Activated T-cell treated with anti-CD3 and anti-CD28 coated beads, Interleukin-2, amount 50 U/mL, for 72 hours (primary cell): ENCODE measurements at places on chromosomes 2 and 18.

DNA sequence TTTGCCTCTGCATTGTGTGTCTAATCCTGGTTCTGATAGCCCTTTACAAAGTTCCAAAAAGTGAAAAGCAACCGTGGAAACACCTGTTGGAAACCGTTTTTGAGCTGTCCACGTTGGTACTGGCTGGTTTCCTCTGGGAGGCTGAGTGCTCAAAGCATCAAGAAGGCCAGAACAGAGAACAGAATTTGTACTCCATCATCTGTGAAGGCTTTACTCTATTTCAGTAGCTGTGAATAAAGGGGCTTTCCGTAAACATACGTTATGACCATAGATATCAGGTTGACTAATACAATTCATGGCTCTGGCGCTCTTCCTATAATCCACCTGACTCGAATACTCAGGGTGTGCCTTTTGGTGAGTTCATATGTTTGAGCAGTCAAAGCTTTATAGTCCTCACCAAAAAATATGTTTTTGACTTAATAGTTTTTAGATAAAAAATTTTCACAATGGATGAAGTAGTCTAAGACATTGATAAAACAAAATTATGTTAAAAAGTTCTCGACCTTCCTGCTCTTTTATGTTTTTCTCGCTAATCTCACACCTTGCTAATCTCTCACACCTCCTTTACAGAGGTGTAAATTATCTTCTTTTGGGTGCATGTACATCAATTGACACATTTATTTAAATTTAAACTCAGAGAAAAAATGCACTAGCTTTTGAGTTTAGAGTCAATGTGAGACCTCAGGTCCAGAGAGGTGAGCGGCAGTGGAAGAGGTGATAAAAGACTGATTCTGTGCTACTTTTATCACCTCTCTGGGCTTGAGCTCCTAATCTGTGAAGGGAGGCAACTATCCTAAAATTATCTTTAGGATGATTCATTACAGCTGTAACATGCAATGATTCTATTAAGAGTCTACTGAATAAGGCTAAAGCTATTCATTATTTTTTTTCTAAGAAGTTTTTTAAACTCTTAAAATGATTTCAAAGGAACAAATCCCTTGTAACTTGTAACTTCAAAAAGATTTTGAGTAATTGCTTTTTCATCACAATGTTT is 65.3 kb downstream of the CXCR4 start:
- DNase-seq: peak; percentile 28

DNA sequence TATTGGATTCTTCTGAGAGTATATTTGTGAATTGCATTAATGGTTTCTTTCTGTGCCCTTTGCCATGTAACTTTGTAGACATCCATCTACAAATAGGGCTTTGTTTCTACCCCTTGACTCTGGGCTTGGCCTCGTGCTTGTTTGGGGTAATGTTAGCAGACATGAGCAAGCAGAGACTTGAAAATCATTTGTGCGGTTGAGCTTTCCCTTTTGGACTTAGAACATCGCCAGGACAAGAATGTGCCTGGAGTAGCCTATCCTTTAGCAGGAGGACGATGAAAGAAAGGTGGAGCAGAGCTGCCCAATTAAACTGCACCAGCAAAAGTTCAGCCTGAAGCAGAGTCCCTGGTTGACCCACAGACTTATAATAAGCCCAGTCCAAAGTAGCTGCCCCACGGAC is 785.9 kb downstream of the EPHA4 start:
- DNase-seq: no peak

GRCh38 chr2:63790906-63791305 is 50.8 kb upstream of the UGP2 start:
- DNase-seq: no peak

- no peak for DNase-seq
Measured at GRCh38 chr18:46079336-46079735, 7.3 kb upstream of the PSTPIP2 start.

- peak; percentile 38 for DNase-seq
Measured at GRCh38 chr2:227462462-227462951, 9.4 kb upstream of the AGFG1 start.

DNA sequence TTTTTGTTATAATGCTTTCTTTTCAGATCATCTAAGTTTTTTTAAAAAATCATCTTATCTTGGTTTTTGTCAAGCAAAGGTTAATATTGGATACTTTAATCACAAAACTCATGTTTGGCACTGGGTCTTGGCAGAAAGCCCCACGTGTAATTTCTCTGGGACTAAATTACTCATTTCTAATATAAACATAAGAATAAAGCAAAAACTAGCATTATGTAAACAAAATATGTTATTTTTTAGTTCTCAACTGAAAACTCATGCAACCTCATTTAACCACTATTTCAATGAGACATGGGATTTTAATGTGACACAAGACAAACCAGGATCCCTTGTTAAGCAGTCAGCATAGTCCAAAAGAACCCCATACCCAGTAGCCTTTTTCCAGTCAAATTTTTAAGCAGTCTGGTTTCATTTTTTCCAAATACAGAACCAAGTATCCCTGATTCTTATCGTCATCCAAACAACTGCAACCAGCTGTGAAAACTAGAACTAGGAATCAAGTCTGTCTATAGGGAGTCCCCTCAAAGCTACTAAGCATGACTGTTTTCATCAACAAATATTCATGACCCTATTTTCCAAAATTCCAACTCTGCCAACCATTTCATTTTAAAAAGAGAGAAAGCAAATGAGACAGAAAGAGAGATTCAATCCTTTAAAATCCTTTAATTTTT is 27.1 kb downstream of the PID1 start:
- no peak for DNase-seq

DNA sequence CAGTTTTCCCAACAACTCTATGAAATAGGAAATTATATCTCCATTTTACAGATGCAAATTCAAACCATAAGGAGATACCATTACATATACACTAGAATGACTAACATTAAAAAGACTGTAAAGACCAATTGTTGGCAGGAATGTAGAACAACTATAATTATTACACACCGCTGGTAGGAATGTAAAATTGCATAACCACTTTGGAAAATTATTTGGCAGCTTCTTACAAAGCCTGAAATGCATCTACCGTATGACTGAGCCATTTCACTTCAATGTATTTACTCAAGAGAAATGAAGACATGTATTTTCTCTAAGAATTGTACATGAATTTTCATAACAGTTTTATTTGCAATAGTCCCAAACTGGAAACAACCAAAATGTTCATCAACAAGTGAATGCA is 189.1 kb upstream of the BCL2L11 start:
- no peak for DNase-seq

DNA sequence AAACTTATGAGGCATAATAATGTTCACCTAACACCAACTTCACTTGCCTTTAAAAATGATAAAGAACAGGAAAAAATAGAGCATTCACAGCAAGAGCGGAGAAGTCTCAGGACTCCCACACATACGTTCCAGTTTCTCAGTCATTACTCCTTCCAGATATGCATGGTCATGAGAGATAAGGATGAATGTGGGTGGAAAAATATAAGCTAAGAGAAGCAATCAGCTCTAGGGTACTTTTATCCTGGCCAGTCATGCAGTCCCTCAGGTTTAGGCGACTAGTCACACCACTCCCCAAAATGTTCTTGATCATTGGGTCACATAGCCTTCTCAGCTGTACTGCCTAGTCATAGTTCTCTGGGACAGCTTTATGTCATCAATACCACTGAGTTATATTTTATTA is 29.2 kb upstream of the CCDC178 start:
- no peak for DNase-seq

- no peak for DNase-seq
Measured at GRCh38 chr2:238904716-238905115, 56.8 kb downstream of the TWIST2 start.

DNA sequence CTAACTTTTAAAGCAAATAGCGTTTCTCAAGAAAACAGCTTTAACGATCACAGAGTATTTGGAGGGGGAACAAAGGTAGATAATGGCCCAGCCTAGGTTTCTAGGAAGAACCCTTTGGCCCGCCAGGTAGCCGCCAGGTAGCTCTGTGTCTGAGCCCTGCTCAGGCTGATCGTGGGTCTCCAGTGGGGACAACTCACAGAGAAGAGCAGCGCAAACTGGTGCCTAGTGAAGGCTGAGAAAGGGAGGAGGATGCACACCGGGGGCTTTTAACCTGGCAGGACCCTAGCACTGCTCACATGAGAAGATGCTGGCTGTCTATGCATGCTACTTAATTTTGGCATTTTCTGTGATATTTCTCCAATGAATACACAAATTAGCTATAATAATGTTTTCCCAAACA is 5.8 kb downstream of the NGEF start:
- no peak for DNase-seq

DNA sequence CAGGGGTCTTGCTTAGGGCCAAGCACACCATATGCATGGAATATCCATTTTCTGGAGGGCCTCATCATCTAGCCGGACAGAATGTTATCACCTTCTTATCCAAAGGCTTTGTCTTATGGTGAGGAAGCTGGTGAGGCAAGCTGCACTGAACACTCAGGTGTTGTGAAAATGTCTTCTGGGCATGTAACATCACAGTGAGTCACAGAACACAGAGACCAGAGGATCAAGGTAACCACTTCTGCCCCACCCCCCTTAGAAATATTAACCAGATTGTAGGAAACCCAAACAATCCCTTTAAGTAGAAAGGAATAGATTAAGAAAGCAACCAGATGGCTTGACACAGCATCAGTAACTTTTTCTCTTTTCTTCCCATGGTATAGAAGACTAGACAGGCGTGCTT is 51.1 kb downstream of the MYO5B start:
- no peak for DNase-seq

- DNase-seq: no peak
Measured at GRCh38 chr2:67216881-67217280, 180.3 kb upstream of the ETAA1 start.

GRCh38 chr2:129491308-129491707 is 488.2 kb upstream of the RAB6C start:
- DNase-seq: no peak

DNA sequence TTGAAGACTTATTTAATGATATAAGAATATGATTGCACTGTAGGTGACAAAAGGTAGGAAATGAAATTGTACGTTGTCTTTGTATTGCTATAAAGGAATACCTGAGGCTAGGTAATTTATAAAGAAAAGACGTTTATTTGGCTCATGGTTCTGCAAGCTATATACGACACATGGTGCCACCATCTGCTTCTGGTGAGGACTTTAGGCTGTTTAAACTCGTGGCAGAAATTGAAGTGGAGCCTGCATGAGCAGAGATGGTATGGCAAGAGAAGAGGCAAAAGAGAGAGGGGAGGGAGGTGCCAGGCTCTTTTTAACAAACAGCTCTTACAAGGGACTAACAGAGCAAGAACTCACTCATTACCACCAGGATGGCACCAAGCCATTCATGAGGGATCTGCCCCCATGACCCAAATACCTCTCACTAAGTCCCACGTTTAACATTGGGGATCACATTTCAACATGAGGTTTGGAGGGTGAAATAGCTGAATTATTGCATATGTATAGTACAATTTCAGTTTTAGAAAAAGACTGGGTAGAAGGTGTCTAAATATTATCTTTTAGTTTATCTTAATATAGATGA is 86.8 kb downstream of the GULP1 start:
- DNase-seq: no peak

- no peak for DNase-seq
Measured at GRCh38 chr2:5330961-5331360, 361.2 kb upstream of the SOX11 start.

- DNase-seq: no peak
Measured at GRCh38 chr2:42498497-42498896, 4.7 kb upstream of the KCNG3 start.

DNA sequence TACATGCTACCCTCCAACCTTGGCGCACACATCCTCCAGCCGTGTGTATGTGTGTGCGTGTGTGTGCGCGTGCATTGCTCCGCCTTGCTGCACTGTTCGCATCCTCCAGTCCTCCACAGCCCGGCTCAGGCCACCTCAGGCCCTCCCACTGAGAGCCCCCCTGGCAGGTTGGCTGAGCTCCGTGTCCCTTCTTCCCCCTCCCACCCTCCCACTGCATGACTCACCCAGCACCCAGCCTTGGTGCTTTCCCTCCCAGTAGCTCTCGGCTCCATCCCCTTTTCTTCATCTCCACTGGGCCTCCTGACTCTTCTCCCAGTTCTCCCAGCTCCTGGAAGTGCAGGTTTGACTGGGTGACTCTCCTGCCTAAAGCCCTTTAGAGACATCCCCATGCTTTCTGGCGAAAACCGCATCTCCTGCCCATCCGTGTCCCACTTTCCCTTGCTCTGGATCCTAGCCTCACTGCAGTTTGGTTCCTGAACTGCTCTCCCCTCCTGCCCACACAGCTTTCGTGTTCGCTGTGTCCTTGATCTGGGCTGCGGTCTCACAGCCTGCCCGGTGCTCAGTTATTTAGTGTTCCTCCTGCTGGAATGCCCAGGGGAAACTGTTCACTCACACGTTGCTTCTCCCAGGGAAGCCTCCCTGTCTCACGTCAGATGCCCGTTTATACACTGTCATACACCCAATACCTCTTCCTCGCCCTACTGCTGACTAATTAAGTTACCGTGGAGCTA is 4.9 kb downstream of the TMEM177 start:
- DNase-seq: no peak

- DNase-seq: no peak
Measured at GRCh38 chr2:72581560-72582181, 244.2 kb downstream of the EXOC6B start.

GRCh38 chr2:3172265-3172935 is 205.2 kb downstream of the EIPR1 start:
- no peak for DNase-seq
